T-helper 22 cell (primary cell): ENCODE measurements at places on chromosomes 11 and 22.

DNA sequence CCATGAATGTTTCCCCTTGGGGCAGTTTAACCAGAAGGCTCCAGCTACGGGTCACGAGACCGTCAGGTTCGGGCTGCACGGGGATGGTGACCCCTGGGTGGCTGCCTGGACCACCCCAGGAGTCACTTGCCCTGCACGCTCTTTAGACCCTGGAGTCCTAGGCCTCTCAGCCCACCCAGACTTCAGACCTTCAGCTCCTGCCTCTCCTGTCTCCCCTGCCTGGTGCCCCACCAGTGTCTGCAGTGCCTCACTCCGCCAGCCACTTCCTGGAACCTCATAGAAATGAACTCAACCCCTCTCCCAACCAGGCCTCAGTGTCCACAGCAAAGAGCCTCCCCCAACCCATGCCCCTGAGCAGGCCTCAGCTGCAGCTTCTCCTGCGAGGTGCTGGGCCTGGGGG lies 12.5 kb upstream of the MS4A10 start:
- no peak for DNase-seq

DNA sequence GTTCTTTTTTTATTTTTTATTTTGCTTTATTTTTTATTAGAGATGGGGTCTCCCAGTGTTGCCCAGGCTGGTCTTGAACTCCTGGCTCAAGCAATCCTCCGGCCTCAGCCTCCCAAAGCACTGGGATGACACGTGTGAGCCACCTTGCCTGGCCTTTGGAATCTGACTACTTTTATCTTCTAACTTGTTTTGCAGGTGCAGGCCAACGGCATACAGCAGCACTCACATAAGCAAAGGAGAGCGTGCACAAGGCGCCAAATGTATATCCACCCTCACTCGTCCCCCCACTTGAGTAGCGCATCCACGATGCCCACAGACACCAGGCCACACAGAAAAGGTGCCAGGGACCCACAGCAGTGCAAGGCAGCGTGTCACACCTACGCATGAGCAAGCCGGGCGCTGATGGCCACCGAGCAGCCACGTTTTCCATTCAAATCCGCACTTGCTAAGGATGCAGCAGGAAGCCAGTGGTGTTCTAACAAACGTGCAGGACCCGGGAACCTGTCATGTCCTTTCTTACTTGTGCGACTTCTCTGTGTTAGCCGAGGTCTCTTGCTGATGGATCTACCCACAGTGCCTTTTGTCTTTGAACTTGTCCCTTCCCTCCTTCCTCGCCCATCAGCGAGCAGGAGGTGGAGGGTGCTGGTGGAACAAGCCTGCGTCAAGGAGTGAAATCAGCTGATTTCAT lies 5.9 kb downstream of the ASCL2 start:
- no peak for DNase-seq

GRCh38 chr11:77821349-77821851 lies 456 bp downstream of the AAMDC start:
- DNase-seq, result no peak

- DNase-seq, result no peak
Measured at GRCh38 chr11:36564376-36565030, 3.3 kb upstream of the RAG1 start.

GRCh38 chr11:58580311-58580710 lies 1.4 kb downstream of the ZFP91 start:
- DNase-seq, result no peak

DNA sequence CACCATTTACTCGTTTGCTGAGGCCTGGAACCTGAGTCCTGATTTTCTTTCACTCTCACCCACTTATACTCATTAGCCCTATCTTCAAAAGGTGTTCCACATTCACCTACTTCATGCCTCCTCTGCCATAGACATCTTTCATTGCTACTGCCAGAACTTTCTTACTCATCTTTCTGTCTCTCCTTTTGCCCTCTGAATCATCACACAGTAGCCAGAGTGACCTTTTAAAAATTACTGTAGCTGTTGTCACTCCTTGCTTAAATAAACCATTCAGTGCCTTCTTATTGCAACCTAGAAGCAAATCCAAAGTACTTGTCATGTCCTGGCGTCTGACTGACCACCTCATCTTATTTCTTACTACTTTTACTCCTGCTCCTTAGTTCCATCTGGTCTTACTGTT lies 38.2 kb downstream of the ATXN10 start:
- no peak for DNase-seq

GRCh38 chr11:67486481-67487195 lies 3.8 kb downstream of the AIP start:
- no peak for DNase-seq

DNA sequence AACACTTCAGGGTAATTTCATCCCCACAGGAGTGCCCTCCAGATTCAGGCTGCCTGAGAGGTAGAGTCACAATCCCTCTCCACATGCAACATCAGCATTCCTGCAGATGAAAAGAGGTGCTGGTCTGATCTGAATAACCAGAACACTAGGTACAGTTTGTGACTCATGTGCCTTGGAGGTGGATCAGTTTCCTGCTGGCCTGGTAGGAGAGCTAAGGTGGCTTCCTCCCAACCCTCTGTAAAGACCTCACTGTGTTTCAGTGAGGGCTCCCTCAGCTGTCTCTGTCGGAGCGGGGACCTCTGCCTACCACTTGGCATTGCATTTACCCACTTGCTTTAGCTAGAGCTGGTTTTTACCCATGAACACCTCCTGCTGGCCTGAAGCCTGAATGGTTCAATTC lies 7.6 kb downstream of the OR9G1 start:
- DNase-seq, result no peak

DNA sequence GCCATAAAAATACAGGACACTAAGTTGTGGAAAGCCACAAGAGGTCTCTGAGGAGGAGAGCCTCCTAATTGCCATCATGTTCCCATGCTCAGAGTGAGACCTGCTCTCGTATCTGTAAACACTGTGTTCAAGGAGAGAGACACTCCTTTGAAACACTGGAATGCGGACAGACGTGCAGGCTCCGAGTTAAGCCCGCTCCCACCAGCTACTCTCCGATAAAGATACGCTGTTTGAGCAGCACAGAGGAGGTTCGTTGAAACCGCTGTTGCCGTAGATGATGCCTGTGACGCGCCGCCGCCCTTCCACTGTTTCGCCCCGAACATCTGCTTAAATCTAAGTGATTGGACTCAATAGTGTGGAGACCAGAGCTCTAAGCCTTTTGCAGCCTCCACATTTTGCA lies 25.1 kb downstream of the NUP50 start:
- no peak for DNase-seq

DNA sequence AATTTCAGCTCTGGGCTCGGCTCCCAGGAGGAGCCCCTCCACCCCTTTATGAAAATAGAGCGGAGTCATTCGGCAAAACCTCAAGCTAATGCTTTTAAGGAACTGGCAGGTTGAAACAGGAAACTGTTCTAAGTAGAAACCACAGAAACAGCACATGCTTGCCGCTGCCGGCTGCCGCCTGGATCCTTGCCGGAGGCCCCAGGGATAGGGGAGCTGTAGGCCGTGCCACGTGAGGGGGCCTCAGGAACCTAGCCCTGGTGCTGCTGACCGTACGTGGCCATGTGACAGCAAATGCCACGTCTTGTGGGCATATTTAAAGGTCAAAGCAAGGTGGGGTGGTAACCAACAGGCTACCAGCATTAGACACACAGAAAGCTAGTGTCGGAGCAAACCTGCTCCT lies 77.9 kb upstream of the TIMP3 start:
- DNase-seq, result no peak

DNA sequence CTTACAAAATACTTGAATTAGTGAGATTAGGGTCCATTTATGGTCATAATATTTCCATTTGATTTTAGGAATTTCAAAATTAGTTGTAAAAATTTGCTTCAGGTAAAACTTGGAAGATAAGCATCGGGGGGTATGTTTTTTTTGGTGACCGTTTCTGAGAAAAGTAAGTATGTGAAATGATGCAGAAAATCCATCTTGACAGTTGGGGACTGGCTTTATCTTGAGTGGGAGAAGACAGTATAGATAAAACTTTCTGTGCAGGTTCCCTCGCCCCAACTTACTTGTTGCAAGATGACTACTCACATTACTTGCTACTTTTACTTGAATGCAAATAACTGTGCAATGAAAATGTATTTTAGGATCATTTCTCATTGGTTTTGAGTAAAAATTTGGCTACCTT lies 49.5 kb downstream of the DNAJC24 start:
- no peak for DNase-seq

GRCh38 chr11:107232451-107232850 lies 214.2 kb upstream of the GUCY1A2 start:
- no peak for DNase-seq

DNA sequence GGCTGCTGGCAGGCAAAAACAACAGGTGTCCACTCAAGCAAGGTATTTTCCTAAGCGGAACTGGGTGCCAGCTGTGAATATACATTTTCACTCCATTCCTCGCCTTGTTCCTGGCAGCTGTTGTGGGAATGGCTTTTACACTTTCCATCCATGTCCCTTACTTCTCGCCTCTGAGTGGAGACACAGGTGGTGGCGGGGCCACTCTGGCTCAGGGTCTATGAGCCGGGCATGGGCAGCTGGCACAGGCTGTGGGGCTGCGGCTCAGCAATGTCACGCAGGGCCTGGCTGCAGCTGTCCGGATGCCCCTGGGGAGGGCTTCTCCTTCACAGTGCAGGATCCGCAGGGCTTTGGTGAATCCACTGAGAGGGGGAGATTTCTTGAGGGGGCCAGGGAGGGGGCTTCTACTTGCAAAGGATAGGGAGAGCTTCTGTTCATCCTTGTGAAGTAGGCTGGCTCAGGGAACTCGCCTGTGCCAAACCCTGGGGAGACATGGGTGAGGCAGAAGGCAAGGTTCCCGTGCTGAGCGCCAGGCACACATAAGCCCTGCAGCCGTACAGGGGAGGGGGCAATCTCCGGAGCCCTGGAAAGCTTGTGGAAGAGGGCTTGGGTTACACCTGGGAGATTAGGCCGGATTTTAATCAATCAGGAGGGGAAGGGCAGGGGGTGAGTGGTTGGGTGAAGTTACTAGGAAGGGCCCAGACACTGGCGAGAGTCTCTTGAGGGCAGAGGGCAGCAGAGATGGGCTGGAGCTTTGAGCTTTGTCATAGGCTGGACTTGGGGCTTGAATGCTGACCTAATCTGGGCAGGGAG lies 45.7 kb downstream of the KCNQ1OT1 start:
- no peak for DNase-seq

DNA sequence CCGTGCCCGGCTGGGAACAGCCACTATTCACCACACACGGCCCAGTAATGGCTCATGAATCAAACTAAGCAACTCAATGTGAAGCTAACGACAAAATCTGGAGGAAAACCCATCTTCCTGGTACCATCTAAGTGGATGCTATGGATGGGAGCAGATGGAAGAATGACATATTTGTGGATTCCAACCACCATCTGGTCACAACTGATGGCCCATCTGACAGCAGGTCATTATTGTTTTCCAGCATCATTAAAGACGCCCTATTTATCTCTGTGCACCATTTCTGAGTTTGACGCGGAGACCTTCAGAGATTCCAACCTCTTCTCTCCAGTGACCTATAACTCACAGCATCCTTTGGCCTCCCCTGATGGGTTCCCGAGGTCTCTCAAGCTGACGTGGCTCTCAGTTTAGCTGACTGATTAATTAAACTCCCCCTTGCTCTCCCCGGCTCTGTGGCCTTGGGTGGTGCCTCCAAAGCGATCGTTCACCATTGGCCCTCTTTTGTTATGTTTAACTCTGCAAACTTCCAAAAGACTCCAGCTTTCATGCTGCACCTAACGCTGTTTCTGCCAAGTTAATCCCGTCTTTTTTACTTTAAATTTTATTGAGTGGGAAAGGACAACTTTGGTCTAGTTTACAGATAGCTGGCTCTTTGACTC lies 1514.4 kb downstream of the BRD1 start:
- DNase-seq, result no peak

- no peak for DNase-seq
Measured at GRCh38 chr11:94830722-94831510, 62.8 kb downstream of the AMOTL1 start.
